Breast epithelium (tissue), 4 donors: ENCODE measurements at places on chromosomes 7 and 10.

GRCh38 chr10:21529032-21529910, 3.8 kb upstream of the SKIDA1 start:
- DNase-seq, result no peak

DNA sequence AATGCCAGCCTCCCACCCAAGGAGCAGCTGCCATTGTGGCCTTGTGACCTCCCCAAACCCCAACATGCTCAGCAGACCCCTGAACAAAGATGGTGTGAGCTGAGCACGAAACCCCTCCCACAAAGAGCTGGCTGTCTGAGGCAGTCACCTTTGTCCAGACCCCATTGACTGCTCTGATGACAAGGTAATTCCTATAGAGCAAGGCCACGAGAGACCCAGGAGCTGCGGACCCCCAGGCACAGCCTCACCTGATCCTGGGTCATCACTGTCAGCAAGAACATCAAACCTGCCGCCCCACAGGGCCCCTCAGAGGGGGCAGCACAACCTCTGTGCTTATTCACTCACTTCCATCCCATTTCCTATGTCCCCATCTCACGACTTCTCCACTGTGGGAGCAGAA, 102.6 kb downstream of the CPXM2 start:
- no peak for DNase-seq

GRCh38 chr7:139232904-139233303, 1.9 kb downstream of the UBN2 start:
- DNase-seq, result no peak

GRCh38 chr7:79165225-79165624, 288.2 kb downstream of the MAGI2 start:
- DNase-seq, result no peak

GRCh38 chr10:27349987-27350386, 109.4 kb upstream of the ACBD5 start:
- DNase-seq, result no peak

DNA sequence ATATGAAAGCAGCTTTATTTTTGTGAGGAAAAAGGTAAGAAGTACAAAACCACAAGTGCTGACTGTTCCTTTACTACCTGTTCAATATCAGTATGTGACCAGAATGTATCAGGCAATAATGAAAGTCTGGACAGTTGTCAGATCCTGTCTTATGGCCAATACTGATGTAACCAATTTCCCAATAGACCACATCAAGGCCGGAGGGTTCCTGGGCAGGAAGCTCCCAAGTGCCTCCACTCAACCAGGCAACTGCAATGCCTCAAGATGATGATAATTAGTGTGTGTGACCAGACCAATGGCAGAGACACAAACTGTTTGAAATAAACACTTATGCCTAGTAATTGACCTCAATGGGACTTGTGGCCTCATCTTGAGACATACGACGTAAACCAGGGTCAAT, 149.4 kb upstream of the ASAH2 start:
- DNase-seq, result no peak

GRCh38 chr7:104328296-104328969, at the start of gene LHFPL3:
TSS of gene LHFPL3 (plus strand) at chr7:104328603.
- no peak for DNase-seq

GRCh38 chr10:103778358-103779139, 76.8 kb downstream of the SH3PXD2A start:
- DNase-seq, result no peak

- no peak for DNase-seq
Measured at GRCh38 chr7:2066251-2066919, 166.4 kb downstream of the MAD1L1 start.

DNA sequence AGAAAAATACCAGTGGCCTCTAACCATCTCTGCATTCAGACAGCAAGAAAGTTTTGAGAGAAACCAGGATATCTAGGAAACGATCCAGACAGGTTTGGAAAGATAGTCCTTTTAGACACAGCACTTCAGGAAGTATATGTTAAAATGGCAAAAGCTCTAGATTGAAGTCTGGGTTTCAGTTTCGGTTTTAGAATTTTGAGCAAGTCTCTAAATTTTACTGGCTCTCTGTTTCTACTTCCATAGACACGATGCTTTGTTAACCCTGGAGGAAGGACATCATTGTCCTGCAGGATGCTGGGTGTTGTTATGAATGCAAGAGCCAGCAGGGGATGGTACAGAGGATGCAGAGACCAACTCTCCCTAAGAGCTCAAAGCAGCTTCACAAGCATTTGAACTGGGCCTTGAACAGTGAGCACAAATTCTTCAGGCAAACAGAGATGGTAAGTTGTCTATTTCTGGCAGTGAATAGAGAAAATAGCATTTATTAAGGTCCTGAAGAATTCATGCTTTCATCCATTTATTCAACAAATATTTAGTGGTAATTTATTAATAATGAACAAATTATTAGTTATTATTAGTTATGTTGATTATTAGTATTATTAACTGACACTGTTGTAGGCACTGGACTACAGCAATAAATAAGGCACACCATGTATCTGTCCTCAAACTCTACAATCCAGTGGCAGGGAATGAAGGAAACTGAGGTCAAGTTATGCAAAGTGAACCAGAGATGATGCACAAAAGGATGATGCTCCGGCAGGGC, 152.7 kb upstream of the NRP1 start:
- no peak for DNase-seq

- no peak for DNase-seq
Measured at GRCh38 chr10:129547608-129548007, 80.6 kb downstream of the MGMT start.

GRCh38 chr10:30842894-30843293, 188.8 kb downstream of the ZNF438 start:
- DNase-seq, result no peak

DNA sequence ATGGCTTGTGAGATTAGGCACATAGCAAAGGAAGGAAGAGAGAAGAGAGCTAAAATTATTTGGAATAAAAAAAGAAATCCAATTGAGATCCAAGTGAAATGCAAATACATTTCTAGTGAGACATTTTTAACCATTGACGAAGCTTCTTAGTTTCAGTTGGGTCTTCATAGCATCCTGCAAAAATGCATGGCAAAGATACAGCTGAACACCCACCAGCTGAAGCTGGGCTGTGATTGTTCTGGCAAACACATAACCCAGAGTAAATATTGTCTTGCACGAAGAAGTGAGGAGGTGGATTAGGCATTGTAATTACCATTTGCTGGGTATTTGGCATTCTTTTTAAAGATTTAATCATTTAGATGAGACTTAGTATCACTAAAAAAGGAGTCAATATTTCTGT, 409.4 kb downstream of the GRM8 start:
- no peak for DNase-seq

DNA sequence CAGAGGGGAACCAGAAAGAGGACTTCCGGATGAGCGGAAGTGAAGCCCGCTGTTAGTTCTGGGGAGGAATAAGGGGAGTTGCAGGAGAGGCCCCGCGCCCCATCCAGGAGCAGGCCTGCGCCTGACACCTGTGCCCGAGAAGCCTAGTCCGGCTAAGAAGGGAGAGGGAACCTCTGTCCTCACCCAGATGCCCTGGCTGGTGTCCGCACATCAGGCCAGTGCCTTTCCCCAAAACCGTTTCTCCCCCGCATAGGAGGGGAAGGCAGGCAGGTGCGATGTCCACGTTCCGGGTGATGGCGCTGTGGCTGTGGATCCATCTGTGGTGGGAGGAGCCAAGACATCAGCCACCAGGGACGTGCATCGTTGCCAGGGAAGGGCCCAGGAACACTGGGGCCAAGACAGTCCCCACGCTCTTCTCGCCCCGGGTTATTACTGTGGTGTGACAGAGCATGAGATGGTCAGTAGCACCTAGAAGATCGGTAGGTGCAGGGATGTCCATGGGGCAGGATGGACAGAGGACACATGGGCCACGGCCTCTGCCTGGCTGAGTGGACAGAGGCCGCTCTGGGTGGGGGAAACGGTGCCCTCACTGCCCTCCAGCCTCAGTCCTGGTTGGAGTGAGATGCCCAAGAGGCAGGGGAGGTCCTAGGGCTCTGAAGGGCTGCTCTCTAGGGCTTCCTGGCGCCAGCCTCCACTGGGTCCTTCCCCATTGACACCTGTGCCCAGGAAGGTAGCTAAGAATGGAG, 262.7 kb downstream of the CELF2 start:
- DNase-seq, result no peak

DNA sequence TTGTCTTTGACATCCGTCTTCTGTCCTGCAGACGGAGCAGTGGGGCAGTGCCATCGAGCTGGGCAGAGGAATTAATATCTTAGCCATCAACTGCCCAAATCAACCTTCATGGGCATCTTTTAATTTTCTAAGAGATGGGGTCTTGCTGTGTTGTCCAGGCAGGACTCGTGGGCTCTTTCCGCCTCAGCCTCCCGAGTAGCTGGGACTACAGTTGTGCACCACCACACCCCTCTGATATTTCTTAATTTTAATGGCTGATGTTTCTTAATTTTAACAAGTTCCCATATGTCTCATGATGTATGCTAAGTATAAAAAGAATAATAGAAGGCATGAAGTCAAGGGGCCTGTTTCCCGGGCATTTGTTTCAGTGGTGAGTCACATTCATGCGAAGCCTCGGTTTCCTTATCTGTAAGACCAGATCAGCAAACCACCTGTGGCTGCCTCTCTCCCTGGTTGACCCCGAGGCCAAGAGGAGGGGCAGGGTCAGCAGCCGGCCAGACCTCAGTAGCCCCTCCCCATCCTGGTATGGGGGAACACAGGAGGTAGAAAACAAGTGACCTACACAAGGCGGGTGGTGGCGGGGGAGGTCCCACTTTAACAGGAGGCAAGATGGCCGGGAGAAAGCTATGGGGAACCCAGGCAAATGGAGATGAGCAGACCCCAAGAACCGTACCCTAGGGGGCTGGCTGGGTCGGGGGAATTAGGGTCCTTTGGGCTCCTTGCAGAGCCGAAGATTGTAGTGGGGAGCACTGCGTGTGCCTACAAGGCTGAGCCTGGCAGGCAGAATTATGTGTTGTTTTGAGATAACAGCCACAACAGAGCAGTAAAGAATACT, 85.5 kb downstream of the CUX1 start:
- DNase-seq, result no peak

DNA sequence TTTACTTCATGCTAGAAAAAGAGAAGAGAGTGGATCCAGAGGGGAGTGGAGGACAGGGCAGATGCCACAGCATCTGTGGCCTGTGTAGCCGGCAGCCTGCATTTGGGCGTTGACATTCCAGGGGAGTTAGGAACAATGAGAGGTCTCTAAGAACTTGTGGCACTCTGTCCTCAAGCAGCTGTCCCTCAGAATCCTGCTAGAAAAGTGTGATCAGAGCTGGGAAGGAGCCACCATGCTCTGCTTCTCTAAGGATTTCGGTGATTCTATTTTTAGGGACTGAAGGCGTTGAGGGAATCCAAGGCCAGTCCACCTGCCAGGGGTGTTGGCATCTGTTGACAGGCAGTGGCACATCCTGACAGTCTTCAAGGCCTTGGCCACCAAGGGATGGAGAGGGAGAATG, 7.6 kb downstream of the LRIT2 start:
- DNase-seq, result no peak

GRCh38 chr10:129847741-129848483, 116.2 kb downstream of the EBF3 start:
- DNase-seq, result no peak

DNA sequence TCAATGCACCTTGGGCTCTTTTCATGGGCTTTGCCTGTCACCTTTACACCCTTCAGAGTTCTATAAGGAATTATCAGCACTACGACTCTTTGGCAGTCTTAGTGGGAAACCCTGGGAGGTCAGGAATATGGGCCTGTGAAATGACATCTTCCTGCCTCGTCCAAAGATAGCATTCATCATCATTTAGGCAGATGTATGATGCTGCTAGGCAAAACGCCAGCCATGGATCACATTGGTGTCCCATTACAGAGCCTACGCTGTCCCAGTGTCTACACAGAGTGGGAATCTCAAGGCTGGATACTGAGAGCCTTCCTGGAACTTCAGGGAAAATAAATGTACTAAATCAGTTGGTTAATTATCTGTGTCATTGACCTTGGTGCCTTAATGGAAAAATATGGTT, 259.4 kb upstream of the CELF2 start:
- DNase-seq, result no peak

- DNase-seq, result no peak
Measured at GRCh38 chr10:31702954-31703353, 225.7 kb downstream of the ARHGAP12 start.

- no peak for DNase-seq
Measured at GRCh38 chr7:142997456-142997989, 29.4 kb downstream of the OR9A2 start.

GRCh38 chr10:130623680-130624267, 487.6 kb downstream of the GLRX3 start:
- no peak for DNase-seq
